Naive thymus-derived CD8-positive, alpha-beta T cell (primary cell): ENCODE measurements at places on chromosomes 2 and 18. TPM values are rescaled to one million over a fixed set of nuclear protein-coding genes. Genes with fewer than 3 reads are reported as not detected.

CHST10 gene
- 5.0 TPM for polyA plus RNA-seq

GRCh38 chr2:197986977-197987376, 182.6 kb downstream of the PLCL1 start:
- H3K27ac ChIP-seq, result no peak overlapping the region
- H3K27me3 ChIP-seq, result no peaks in the 10 kb centered on the region
- H3K4me1 ChIP-seq, result no peaks in the 10 kb centered on the region
- H3K4me3 ChIP-seq, result no peak overlapping the region
- DNase-seq, result no peak

GRCh38 chr2:7952046-7952745, 729.7 kb upstream of the ID2 start:
- H3K27me3 ChIP-seq, result no peaks in the 10 kb centered on the region
- H3K36me3 ChIP-seq, result no peaks in the 10 kb centered on the region
- no peak for DNase-seq
- no peaks in the 10 kb centered on the region for H3K4me1 ChIP-seq

PXDN gene
- 1.4 TPM for polyA plus RNA-seq

DNA sequence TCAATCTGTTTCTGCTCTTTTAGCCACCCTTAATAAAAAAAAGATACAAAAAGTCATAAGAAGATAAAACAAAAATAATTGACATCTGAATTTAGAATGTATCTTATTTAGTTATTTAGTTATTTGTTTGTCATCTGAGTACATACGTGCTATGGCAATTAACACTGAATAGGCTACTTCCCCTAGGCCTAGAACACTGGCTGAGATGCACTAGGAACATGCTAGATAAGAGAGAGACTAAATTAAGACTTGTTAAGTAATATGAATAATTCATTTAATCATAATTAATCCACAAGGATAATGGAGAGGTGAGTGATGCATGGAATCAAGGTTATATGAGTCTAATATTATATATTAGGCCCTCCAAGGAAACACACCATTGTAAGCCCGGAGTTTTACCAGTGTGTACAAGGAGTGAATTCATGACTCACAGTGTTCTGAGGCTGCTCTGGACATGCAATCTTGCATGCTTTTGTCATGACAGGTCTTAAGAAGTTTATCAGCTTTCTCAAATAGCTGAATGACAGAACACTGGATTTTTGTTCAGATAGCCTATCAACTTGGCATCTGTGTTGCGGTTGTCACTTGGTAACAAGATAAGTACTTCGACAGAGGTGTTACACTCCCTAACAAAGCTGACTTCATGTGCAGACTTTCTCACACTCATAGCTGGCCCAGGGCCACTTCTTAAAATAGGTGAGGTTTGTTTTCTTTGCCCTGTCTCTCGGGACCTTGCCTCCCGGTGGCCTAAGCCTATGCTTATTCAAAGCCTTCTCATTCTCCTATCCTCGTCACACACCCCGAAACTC, 5.0 kb upstream of the SERPINB2 start:
- no peak overlapping the region for H3K27ac ChIP-seq
- H3K36me3 ChIP-seq, result no peaks in the 10 kb centered on the region
- no peak for DNase-seq
- no peak overlapping the region for H3K4me3 ChIP-seq
